ENCODE measurements at places on chromosomes 7 and 10. TPM values are rescaled to one million over a fixed set of nuclear protein-coding genes. Genes with fewer than 3 reads are reported as not detected.

LRRC61 gene
- polyA plus RNA-seq = 1.2 TPM

KDM7A gene
- polyA plus RNA-seq = 8.2 TPM

PLXNA4 gene
- 7.2 TPM for polyA plus RNA-seq

FAM221A gene
- polyA plus RNA-seq = 17.7 TPM

SLF2 gene
- 43.0 TPM for polyA plus RNA-seq

GJC3 gene
- not detected for polyA plus RNA-seq

IFIT1B gene
- not detected for polyA plus RNA-seq

UCN3 gene
- not detected for polyA plus RNA-seq

TYSND1 gene
- 10.3 TPM for polyA plus RNA-seq

DKK1 gene
- polyA plus RNA-seq = 0.12 TPM
